ENCODE measurements at places on chromosomes 6 and 20. TPM values are rescaled to one million over a fixed set of nuclear protein-coding genes. Genes with fewer than 3 reads are reported as not detected.
A peak's percentile ranks its signal among the peaks of the same experiment; 100 is the strongest.

GRCh38 chr6:161829291-161829729, 555.4 kb upstream of the AGPAT4 start:
- no peak for DNase-seq

- peak; percentile 81 for DNase-seq
Observed at GRCh38 chr20:8454137-8454712, 322.2 kb downstream of the PLCB1 start.

- DNase-seq, result no peak
Observed at GRCh38 chr6:46130666-46131065, 877 bp downstream of the ENPP4 start.

GRCh38 chr20:9300080-9300479, 214.3 kb upstream of the LAMP5 start:
- peak; percentile 22 for DNase-seq

GRCh38 chr20:63538204-63539091, 1.3 kb upstream of the PTK6 start:
- no peak for DNase-seq

- DNase-seq, result no peak
Observed at GRCh38 chr6:154071236-154071635, 32.2 kb downstream of the OPRM1 start.

GRCh38 chr6:75498862-75499261, 5.3 kb upstream of the FILIP1 start:
- DNase-seq, result no peak

GRCh38 chr6:82786248-82786647, 279.4 kb downstream of the UBE3D start:
- DNase-seq, result peak; percentile 28

DNA sequence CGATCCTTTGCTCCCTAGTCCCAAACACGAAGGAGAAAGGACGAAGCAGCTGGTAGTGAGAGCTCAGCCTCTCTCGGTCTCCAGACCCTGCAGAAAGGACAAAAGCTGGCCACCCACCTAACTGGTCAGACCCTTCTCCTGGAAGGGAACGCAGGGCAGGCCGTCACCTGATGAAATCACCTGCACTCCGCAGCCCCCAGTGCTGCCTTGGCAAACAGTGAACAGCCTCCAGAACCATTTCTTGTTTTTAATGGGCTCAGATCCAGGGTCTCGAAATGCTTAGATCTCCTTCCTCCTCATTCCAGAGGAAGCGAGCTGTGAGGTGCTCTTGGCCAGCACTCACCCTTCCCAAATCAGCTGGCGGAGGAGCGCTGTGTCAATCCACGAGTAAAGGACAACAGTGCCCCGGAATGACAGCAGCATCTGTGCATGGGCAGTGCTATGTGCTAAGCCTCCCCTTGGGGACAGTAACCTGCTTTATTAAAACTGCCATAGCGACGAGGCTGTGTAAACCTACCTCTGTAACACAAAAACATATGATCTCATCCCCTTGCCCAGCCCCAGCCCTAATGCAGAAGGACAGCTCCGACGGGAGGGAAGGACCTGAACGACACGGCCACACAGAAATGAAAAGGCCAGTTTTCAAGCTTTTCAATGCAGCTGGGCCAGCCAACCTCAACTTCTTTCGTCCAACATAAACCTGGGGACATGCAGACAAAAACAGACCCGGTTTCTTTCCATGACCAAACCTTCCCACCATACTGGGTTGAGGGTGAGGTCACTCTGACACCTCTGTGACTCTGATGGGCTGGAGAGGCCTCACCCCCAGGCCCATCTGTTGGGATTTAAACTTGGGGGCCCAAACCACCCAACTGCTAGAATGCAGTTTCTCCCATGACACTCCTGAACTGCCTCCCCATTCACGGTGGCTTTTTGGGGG, 43.3 kb downstream of the SULF2 start:
- DNase-seq, result no peak

DNA sequence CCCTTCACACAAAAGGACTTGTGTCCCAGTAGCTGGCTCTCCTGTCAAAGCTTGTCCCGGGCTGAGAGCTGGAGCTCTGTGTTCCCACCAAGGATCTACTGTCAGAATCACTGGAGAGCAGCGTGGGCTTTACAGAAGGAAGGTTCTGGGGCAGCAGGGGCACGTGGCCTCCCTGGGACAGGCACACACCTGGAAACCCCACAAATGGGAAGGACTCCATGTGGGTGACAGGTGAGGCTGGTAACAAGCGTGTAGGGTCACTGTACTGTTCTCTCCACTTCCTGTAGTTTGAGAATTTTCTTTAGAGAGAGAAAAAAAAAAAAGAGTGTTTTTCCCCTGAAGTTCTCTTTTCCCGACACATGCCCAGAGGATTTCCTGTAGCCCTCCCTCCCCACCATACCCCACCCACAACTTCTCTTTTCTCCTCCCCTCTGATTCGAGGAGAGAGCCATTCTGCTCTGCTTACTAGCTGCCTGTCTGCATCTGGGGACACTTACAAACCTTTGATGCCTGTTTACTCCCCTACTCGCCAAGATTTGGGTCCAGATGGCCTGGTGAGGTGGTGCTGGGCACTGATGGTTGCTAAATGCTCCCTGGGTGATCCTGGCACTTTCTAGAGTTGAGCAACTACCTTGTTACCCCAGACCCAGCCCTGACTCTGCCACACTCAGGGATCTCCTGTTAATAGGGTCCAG, 84.1 kb upstream of the SIRPA start:
- peak; percentile 23 for DNase-seq

- DNase-seq, result no peak
Observed at GRCh38 chr6:145118224-145118623, 617.1 kb downstream of the EPM2A start.

DNA sequence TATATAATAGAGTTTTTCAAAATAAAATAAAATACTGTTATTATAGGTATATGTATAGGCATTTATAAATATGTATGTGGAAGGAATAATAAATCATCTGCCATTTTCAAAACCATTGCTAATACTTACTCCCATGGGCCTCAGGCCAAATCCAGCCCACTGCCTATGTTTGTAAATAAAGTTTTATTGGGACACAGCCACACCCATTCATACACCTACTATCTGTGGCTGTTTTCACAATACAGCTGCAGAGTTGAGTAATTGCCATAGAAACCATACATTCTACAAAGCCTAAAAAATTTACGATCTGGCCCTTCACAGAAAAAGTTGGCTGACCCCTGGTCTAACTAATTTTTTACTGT, 9.5 kb downstream of the ALDH5A1 start:
- no peak for DNase-seq

The ANKEF1 gene
- total RNA-seq, result 5.2 TPM

The CRIP3 gene
- total RNA-seq, result not detected

The FGD2 gene
- total RNA-seq, result not detected

The HDDC2 gene
- 62.9 TPM for total RNA-seq

The BCAS1 gene
- 0.17 TPM for total RNA-seq

The PPIL6 gene
- total RNA-seq, result 0.17 TPM

All from renal cortical epithelial cell (primary cell).